ENCODE measurements at places on chromosomes 11 and 22.
A peak's percentile ranks its signal among the peaks of the same experiment; 100 is the strongest.

GRCh38 chr22:31789803-31790202 is 36.0 kb downstream of the DEPDC5 start:
- DNase-seq = no peak

- no peak for DNase-seq
Measured at GRCh38 chr11:134905928-134906327, 493.9 kb upstream of the B3GAT1 start.

DNA sequence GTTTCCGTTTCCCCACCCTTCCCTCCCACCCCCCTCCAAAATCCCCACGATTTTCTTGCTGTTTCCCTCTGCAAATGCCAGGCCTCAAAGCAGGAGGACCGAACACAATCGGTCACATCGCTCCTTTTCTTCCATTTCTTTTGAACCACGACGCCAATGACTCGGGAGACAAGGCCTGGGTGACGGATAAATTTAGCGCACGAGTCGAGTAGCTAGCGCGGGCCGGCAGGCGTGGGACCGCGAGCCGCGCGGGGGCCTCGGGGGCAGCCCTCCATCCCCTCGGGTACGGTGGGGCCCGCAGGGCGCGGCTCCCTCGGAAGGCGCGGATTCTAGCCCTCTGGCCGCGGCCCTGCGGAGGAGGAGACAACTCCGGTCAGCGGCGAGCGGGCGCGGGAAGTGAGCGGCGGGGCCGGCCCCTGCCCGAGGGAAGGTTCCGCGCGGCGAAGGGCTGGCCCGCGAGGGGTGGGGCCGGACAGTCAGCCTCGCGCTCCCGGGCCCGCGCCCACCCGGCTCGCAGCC is 414 bp downstream of the JOSD1 start:
- no peak for DNase-seq

DNA sequence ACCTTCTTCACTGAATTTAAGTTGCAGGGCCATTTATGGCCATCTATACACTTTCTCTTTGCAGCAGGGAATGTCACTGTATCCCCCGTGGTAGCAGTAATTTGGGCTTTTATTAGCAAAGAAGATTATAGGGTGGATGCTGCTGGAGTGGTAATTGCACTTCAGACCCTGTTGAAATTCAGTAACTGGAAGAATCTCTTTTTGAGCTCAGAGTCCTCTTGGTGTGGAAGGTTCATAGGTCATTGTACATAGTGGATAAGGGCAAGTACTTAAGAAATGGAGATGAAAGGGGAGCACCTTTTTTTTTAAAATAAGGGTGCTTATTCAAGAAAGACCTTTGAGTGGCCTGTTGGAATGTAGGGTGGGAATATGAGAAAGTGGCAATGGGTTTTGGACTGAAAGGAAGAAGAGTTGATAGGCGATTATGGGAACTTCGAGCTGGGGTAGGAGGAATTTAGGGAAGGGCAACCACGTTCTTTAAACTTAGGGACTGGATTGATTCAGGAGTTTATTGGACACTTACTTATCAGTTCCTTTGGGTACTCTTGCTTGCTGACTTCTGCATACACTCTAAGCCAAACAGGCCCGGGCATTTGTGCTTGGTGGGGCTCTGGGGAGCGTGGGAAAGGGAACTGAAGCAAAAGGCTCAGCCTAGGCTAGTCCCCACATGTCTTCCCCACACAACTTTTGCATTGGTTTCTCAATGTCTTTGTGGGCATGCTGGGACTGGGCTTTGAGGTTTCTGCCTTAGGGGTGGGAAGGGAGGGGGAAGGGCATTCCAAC is 26.5 kb downstream of the CTNND1 start:
- no peak for DNase-seq

GRCh38 chr11:63667995-63668795 is 3.0 kb downstream of the ATL3 start:
- DNase-seq = peak; percentile 67

- no peak for DNase-seq
Measured at GRCh38 chr22:28021998-28022660, 103.1 kb upstream of the PITPNB start.

- DNase-seq = no peak
Measured at GRCh38 chr11:10401256-10401655, 53.8 kb upstream of the AMPD3 start.

- no peak for DNase-seq
Measured at GRCh38 chr22:43377548-43377895, 34.3 kb upstream of the MPPED1 start.

DNA sequence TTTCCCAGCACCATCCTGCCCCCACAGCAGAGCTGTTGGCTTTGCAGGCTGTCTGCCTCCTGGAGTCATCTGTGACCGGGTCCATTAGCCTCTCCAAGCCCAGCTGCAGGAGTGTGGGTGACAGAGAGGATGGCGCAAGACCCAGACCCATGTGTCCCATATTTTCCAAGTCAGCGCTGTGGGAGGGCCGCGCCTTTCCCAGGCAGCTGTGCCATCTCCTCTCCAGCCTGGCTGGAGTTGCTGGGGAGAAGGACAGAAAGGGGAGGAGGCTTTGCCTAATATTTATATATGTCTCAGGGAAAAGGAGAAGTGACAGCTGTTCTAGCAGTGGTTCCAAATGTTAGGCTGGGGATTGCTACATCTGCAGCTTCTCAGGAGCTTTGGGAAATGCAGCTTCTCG is 15.7 kb downstream of the DTX4 start:
- DNase-seq = no peak

DNA sequence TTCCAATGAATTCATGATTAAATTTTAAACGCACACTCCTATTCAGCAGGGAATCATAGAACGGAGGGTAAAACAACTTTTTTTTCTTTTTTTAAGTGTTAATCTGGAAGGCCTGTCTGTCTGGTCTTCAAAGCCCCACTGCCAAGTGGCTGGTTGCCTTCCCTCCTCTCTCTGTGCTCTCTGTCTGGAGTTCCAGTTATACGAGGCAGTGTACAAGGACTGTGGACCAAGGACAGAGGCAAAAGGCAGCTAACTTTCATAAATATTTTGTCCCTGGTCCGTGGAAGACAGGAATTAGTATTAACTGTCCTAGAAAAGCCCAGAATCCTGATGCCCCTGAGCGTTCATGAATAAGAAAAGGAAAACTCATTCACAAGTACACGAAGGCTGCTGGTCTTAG is 164.0 kb upstream of the E2F8 start:
- DNase-seq = no peak

DNA sequence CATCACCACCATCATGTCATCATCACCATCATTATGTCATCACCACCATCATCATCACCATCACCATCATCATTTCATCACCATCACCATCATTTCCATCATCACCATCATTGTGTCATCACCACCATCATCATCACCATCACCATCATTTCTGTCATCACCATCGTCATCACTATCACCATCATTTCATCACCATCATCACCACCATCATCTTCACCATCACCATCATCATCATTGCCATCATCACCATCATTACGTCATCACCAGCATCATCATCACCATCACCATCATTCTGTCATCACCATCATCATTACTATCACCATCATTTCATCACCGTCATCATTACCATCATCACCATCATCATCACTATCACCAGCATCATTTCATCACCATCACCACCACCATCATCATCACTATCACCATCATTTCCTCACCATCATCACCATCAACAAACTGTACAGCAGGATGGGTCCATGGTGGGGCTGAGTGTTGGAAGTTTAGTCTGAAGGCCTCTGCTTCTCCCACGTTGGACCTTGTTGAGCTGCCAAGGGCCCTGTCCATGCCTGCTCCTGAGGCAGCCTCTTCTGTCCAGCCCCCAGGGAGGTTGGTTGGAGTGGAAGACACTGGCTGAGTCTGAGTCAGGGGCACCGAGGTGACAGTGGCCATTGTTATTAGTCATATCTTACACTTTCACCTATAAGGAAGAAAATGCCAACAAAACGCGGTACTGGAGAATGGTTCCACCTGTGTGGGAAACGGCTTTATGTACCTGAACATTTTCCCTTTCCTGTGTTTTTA is 247.1 kb downstream of the TBC1D22A start:
- DNase-seq = no peak

DNA sequence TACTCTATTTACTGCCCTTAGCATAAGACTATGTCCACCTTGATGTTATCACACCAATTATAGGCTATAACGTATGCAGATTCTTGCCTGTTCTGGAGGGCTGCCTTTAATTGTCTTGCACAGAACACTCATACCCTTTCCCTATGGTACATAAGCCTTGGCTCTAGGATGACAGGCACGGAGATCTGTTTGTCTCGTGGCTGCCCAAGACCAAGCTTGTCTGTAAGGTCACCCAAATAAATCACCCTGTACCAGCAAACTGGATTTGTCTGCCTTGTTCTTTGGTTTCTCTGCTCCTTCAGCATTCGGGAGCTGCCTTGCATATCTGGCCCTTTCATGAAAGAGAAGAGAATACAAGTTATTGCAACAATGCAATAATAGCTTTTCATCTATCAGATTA is 7.5 kb upstream of the TSGA10IP start:
- DNase-seq = no peak

- DNase-seq = no peak
Measured at GRCh38 chr22:39631381-39632286, 61.1 kb downstream of the CACNA1I start.

Data from HTR-8/SVneo (cell line).